Activated naive CD4-positive, alpha-beta T cell treated with Interleukin-2 at 50 U/mL for 16 hours (primary cell): ENCODE measurements at places on chromosomes 3 and 15.

GRCh38 chr15:49848282-49848724 lies 227.5 kb downstream of the DTWD1 start:
- DNase-seq: no peak

- DNase-seq: no peak
Measured at GRCh38 chr15:62417439-62417838, 252.4 kb upstream of the C2CD4B start.

- DNase-seq: no peak
Measured at GRCh38 chr3:69005071-69005790, 8.3 kb downstream of the EOGT start.

- no peak for DNase-seq
Measured at GRCh38 chr15:48644467-48644826, 1.1 kb downstream of the FBN1 start.

DNA sequence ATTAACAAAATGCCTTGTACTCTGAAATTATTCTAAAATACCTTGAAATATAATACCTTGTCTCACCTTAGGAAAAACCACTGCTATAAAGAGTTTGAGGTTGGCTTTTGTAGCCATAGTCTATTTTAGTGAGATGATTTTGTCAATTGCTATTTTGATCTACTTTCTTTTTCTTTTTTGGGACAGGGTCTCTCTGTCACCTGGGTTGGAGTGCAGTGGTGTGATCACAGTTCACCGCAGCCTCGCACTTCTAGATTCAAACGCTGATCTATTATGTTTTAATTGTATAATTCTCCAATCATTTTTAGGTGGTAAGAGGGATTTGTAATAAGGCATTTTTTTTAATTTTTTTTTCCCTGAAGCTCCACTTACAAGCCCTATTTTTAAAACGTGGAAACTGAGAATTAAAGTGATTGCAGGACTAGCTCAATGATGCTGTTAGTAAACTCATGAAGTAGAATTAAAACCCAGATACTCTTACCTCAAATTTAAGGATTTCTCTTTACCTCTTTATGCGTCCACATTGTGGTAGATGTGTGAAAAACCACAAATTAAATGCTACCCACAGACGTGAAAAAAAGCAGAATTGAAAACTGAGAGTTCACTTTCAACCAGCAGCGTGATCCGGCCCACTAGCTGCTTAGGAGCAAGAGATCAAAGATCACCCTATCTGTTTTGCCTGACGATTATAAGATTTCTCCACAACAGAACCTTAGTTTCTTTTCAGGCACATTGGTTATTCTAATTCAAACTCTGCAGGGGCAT lies 384.2 kb downstream of the CGGBP1 start:
- no peak for DNase-seq

- DNase-seq: peak; percentile 45
Measured at GRCh38 chr3:37243820-37244748, 69.7 kb upstream of the LRRFIP2 start.

GRCh38 chr3:129121792-129122411 lies at the start of gene RAB43:
Gene RAB43, minus strand, starts transcription at chr3:129121804. Its CDS starts 315 bp downstream, at chr3:129121489.
- DNase-seq: peak; percentile 78

DNA sequence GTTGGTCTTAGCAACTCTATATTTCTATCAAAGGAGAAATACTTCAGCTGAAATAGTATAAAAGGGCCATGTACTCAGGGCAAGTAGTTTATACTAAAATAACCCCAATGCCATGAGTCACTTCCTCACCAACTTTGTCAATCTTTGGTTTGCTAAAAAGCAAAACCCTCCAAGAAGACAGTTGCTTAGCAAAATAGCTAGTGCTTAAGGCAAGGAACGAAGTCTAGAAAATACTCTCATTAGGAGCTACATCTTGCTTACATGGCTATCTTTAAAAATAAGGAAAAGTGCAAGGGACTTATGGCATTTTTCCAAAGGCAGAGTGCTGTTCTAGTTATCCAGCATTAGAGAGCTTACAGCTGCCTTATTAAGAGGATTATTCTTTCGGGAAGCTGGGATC lies 28.4 kb downstream of the P3H2 start:
- DNase-seq: no peak

DNA sequence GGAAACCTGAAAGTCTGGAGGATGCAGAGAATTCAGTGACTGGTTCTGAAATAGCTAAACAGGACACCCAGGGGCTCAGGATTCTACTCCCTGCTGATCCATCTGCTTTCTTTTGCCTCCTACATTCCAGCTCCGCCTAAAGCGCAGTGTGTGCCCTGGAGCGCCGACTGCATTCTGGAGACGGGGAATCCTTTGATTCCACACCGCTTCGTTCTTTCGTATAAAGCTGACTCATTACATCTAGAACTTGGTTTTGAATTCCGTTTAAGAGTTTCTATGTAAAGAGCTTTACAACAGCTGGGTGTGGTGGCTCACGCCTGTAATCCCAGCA lies 61.8 kb downstream of the SENP2 start:
- DNase-seq: no peak
